ENCODE measurements at places on chromosomes 2 and 18.

GRCh38 chr2:160252278-160252887, 52.3 kb upstream of the ITGB6 start:
- DNase-seq: no peak

DNA sequence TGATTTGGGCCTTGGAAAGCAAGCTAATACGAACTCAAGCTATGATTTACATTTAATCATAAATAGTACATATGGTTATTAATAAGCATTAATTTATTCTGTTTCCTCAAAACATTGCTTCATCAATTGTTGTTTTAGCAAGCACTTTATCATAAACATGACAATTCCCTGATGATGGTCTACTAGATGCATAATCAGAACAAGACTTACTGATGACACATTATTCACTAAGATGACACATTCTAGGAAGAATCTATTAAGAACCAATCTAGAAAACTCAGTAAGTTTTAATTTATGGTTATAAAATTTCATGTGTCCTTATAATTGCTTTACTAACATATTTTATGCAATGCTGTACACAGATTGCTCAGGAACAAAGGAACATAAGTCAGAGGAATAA, 815.2 kb downstream of the ERBB4 start:
- DNase-seq: no peak

GRCh38 chr2:85768713-85769112, 14.9 kb downstream of the ATOH8 start:
- no peak for DNase-seq

DNA sequence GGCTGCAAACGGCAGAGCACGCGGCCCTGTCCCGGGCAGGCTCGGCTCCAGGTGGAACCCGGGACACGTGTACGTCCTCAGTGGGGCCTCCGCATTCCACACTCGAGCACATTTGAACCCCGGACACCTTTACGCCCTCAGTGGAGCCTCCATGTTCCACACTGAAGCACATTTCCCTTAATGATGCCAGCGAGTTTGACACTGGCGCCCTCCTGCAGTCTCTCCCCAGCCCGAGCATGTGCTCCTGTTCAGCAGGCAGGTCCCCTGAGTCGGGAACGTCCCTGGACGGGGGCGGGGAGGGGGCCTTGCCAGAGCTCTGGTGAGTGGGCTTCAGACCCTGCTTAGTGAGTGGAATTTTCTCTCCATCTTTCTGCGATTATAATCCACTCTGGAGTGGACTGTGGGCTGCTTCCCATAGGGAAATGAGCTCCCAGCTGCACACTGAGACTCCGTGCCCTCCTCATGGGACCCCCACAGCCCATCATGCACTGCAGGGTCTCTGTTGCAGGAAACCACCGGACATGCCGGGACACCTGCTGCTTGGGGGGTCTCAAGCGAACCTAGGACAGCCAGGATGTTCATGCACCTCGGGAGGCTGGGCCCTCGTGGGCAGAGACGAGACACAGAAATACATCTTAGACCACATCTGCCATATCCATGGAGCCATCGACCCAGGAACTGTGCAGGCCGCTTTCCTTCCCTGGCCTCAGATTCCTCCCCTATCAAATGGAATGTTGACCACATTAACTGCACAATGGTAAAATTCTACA, 70.3 kb upstream of the SNTG2 start:
- no peak for DNase-seq

GRCh38 chr2:169637620-169638019, 53.5 kb downstream of the PPIG start:
- DNase-seq: no peak

DNA sequence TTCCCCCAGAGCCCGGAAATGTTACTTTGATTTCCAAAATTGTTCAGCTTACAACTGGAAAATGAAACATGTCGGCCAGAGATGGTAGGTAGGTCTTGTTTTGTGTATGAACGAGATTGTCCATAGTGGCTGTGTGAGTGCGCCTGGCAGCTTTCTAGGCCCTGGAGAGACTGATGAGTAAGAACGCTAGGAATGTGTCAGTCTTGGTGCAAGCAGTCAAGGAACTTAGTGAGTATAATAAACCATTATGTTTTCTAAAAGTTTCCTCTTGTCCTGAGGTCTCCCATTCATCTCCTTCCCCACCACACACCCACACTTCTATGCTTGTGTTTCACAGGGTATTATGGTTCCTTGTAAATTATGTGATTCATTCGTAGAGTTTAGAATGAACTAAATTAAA, 234.2 kb downstream of the CDH2 start:
- DNase-seq: no peak

GRCh38 chr18:56086176-56086575, 498.2 kb upstream of the TCF4 start:
- no peak for DNase-seq

GRCh38 chr2:70978341-70979179, at the start of gene ANKRD53:
TSS of gene ANKRD53 (plus strand) at chr2:70978630. CDS start at chr2:70978646, 16 bp downstream.
- no peak for DNase-seq

DNA sequence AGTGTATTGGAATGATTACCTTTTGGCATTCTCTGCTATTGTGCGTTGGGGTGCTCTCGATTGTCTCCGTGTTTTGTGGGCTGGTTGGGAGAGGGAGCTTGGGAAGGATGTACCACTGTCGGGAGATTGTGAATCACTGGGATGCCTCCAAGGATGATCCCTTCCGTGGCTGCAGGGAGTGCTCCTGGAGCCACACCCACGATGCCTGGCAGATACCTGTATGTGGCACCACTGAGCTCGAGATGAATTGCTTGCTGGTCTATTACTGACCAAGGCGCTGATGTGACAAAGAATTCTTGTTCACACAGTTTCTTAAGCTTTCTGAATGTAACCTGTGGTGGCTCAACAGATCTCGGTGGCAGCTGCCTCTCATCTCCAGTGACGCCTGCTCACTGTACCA, 159.7 kb upstream of the LHCGR start:
- DNase-seq: no peak

- DNase-seq: no peak
These were observed 120.4 kb upstream of the ACKR3 start for GRCh38 chr2:236449167-236449761.

GRCh38 chr2:9113262-9113661, 93.3 kb upstream of the ASAP2 start:
- DNase-seq: no peak

DNA sequence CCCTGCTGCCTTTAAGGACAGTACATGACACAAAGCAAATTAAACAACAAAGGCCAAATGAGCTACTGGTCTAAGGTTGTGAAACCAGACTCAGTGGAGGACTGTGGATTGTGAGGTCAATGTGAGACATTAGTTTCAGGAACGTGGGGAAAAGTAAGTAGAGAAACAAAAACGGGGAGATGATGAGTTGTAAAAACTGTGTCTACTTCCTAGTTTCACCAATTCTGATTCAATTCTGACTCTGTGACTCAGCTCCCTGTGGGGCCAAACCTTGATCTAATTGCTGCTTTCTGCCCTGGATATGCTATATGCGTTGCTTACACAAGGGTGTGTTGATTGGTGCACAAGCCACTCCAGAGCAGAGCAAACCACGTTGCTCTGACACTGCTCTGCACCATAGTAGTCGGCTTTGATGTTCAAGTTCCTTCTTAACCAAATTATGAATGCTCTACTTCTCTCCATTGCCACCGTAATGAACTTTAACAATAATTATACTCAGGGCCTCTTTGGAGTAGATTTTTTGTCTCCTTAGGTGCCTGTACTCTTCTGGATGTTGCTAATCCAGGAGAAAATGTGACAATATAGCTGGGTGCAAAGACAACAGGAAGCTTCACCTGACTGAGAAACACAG, 1640.1 kb upstream of the CELF4 start:
- no peak for DNase-seq

GRCh38 chr2:12720754-12721378, 4.1 kb downstream of the TRIB2 start:
- DNase-seq: no peak

Measured in glomerular endothelial cell (primary cell).